H7 (cell line): ENCODE measurements at places on chromosomes 7 and 10.

DNA sequence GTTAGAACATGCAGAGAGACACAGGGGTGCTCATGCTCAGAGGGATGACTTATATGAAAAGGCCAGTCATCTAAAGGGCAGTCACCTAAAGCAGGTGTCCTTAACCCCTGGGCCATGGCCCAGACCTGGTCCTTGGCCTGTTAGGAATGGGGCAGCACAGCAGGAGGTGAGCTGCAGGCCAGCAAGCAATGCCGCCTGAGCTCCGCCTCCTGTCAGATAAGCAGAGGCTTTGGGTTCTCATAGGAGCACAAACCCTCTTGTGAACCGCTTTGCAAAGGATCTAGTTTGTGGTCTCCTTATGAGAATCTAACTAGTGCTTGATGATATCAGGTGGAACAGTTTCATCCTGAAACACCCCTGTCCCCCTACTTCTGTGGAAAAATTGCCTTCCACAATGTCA is 14.5 kb downstream of the ANKRD7 start:
- peak; percentile 17 for DNase-seq

DNA sequence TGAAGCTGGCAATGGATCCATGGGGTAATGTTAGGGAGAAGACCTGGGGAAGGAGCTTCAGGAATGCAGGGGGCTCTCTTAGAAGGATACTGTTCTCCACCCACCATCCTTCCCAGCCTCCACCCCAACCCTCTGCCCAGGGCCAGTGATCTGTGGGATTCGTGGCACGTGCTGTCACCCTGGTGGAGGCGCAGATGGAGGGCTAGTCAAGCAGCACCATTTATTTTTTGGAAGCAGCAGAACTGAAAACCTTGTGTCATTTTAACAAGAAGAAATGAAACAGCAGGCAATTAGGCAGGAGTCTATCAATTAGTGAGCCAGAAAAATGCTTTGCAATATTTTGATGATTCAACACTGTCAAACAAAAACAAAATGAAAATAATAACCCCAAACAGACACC is 155.9 kb downstream of the SH2D4B start:
- no peak for DNase-seq

GRCh38 chr10:62748386-62748785 is 56.1 kb upstream of the ADO start:
- no peak for DNase-seq

- DNase-seq = peak; percentile 38
Observed at GRCh38 chr7:6231184-6231583, 41.2 kb downstream of the CYTH3 start.

GRCh38 chr10:58544135-58544534 is 31.5 kb downstream of the BICC1 start:
- no peak for DNase-seq

DNA sequence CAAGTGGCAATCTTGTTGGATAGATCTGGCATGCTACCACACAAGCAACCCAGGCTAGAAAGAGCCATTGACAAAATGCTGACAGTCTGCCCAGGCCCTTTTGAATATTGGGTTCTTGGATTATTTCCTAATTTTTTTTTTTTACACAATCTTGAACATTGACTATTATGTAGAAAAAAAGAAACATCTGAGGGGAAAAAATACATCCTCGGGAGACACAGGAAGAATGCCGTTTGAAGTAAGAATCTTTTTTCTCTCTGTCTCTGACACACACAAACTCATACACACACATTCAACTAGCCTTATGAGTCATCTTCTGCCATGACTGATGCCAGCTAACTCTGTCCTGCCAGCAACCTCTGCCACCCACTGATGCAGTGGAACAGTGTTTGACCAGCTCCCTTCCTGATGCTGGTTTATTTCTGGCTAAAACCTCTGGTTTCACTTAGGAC is 47.2 kb downstream of the SORBS1 start:
- no peak for DNase-seq

GRCh38 chr7:69398986-69399385 is 199.3 kb upstream of the AUTS2 start:
- no peak for DNase-seq

DNA sequence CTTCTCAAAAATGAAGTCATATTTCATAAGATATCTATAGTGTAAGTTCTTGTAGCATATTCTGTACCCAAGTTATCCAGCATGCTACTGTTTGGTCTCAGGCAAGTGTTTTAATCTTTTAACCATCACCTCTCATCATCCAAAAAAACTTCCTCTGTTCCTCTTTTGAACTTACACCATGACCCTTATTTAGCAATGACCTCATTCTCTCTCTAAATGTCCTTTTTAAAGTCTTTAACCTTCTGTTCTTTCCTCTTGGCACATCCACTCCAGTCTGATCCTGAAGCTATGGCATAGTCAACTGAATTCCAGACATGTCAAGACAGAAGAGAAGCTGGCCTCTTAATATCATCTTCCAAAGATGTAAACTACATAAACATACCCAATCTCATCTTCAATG is 26.2 kb downstream of the PPP3CB start:
- no peak for DNase-seq

- no peak for DNase-seq
Observed at GRCh38 chr7:32587411-32587948, 92.2 kb downstream of the AVL9 start.

GRCh38 chr10:104253606-104254410 is 884 bp upstream of the GSTO1 start:
- peak; percentile 52 for DNase-seq

DNA sequence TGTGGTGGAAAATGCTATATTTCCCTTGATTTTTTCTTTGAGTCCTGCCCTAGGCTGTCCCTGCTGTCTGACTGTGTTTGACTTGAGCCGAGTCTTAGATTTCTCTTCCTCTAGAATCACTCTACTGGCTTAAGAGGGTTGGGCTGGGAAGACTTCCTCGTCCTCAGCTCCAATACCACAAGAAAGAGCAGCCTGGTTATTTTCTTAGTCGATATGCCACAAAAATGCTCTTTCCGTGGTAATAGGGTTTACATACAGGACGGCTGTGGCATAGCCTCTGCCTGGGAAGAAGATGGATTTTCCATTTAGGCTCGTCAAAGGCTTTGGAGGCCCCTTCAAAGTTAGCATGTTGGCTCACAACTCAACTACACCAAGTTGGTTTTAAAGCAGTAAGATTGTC is 212.0 kb upstream of the IGFBP3 start:
- DNase-seq = no peak

GRCh38 chr10:129811208-129811607 is 152.9 kb downstream of the EBF3 start:
- no peak for DNase-seq

- no peak for DNase-seq
Observed at GRCh38 chr7:83937930-83938329, 256.7 kb downstream of the SEMA3A start.

GRCh38 chr7:134768243-134768642 is 11.2 kb upstream of the CALD1 start:
- DNase-seq = no peak

- DNase-seq = no peak
Observed at GRCh38 chr10:7445474-7446185, 34.8 kb upstream of the SFMBT2 start.

DNA sequence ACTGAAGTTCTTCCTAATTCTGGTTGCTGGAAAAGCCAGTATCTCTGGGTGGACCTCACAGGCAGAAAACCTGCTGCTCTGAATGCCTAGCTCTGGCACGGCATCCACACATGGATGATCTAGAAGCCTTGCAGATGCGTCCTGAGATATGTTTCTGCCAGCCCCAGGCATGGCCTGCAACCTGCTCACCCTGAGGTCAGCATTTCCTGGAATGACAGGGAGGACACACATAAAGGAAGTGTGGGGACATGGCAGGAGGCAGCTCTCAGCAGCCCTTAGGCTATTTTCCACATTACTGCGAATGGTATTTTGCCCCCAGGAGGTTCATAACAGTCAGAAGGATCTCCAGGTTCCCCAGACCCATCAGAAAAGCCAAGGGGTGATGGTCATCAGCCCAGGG is 23.2 kb downstream of the PLXNA4 start:
- no peak for DNase-seq

- no peak for DNase-seq
Observed at GRCh38 chr10:28087661-28088351, 88.9 kb upstream of the ODAD2 start.

- DNase-seq = no peak
Observed at GRCh38 chr10:949446-949845, 17.9 kb upstream of the LARP4B start.

DNA sequence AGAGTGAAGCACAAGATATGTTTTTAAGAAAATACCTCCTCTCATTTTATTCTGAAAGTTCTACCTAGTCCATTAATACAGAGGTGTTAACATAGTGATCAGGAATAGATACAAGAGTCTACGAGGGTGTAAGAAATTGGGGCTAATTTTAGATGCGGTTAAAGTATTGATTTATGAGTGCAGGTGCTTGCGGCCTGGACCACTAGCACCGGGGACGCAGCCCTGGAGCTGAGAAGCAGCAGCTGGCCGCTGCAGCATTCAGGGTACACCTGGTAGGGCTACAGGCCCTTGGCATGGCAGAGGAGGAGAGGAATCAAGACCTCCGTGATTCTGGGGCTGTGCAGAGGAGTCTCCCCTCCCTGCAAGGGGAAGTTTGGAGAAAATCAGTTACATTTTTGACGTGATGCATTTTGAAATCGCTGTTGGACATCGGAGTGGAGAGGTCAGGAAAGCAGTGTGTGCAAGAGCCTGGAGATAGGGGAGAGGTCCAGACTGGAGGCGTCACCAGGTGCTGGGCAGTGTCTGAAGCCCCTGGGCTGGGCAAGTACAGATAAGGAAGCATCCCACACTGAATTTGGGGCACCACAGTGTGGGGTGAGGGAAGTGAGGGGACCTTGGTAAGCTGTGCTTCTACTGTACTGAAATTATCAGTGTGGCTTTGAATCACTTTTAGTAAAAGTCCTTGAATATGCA is 112.3 kb downstream of the VWC2 start:
- DNase-seq = no peak

GRCh38 chr10:90418869-90419652 is 438.8 kb downstream of the HTR7 start:
- DNase-seq = no peak

- no peak for DNase-seq
Observed at GRCh38 chr10:6269953-6270867, 67.5 kb downstream of the PFKFB3 start.

DNA sequence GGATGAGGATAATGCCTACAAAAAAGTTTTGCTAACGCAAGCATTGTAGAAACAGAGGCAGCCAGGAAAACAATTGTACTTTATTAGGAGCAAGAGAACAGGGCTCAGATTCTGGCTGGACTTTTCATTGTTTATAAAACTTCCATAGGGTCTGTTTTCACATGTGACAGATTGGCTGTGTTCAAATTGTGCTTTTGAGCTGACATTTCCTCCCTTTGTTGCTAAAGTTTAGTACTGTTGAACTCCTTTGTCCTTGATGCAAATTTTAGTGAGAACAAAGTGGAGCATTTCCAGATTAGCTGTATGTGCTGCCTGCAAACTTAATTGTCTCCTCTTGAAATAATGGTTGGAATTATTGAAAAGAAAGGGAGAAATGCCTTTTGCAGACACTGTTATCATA is 221.0 kb upstream of the FZD1 start:
- no peak for DNase-seq

GRCh38 chr7:100427762-100428198 is 723 bp downstream of the ZCWPW1 start:
- no peak for DNase-seq

GRCh38 chr10:30656233-30656632 is 26.7 kb upstream of the LYZL2 start:
- DNase-seq = no peak

GRCh38 chr10:71093531-71093930 is 118.8 kb upstream of the UNC5B start:
- no peak for DNase-seq

DNA sequence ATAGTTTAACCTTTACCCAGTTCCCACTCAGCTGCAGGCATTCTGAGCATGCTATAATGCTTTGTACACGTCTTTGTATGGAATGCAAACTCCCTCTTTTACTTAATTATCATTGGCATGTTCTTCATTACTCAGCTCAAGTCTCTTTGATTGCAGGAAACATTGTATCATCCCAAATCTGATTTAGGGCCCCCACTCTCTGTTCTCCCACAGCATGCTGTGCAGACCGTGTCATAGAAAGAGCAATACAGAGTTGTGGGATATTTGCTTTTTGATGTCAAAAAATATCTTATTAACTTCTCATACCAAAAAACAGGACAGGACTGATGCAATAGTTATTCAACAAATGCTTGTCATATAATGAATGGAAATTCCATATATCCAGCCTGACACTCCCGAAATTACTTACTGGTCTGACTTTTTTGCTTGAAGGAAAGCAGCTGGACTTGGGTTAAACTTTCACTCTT is 1081.5 kb upstream of the C7orf33 start:
- no peak for DNase-seq

GRCh38 chr7:54253036-54253373 is 289.2 kb upstream of the VSTM2A start:
- no peak for DNase-seq

DNA sequence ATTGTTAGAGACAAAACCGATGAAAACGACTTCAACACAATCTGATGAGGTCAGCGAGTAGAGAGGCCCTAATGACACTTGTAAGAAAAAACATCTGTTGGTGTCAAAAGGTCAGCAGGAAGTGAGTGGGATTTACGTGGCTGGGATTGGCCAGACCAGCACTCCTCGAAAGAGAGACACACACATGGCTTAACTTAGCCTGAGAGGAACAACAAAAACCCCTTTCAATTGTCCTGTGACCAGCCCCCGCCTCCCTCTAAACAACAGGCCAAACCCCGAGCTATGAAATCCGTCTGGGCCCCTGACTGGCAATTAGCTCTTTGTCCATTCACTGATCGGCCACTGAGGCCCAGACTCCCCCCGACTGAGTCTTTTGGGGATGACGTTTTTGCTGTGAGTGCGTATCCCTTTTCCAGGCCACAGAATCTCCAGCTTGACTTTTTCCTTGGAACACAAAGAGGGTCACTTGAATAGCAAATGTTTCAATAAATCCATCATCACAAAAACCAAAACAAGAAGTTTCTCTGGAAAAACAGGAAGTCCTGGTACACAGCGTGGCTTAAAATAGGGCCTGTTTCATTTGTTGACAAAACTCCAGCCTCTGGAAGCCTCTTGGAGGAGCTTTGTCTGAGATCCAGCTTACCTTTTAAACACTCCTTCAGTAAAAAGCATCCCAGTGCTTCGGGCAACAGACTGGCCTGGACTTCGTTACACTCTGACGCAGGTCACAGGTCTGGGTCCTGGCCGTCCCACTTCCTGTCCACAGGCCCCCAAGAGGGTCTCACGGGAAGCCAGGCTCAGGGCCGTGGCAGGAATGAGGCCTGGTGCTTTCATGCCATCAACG is 103.0 kb downstream of the CTBP2 start:
- DNase-seq = no peak

DNA sequence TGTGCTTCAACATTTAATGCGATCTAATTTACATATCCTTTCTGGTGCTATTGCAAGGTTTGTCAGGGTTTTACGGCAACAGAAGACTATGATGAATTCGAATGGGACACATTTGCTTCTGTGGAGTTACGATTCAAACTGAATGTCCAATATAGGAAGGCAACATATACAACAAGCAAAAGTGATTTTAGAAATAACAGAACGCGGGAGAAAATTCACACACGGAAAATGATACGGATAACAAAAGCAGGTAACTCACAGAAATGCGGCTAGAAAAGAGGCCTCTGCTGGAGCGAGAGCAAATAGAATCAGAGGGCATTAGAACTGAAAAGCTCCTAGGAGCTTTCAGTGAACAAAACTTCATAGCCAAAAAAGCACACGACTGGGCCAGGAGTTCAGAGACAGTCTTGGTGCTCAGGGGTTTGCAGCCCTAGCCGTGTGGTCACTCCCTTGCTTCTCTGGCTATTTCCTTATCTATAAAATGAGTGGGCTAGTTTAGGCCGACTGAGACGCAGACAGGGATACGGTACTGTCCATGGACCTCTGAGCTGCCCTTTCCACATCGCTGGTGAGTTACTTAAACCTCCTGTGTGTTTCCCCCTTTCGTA is 557 bp upstream of the TAX1BP1 start:
- no peak for DNase-seq
